Uterine smooth muscle cell (primary cell): ENCODE measurements at places on chromosomes 1 and 21. TPM values are rescaled to one million over a fixed set of nuclear protein-coding genes. Genes with fewer than 3 reads are reported as not detected.

NBPF4 gene
- not detected in 2 replicates for total RNA-seq

PDC gene
- not detected in 2 replicates for total RNA-seq

PLEKHA6 gene
- 1.2 and 1.6 TPM in 2 replicates for total RNA-seq

ANKRD34A gene
- total RNA-seq, result 0.33 and 0.50 TPM in 2 replicates

TENT5C gene
- total RNA-seq, result 1.5 and 2.5 TPM in 2 replicates
